AG10803 (cell line): ENCODE measurements at places on chromosomes 16 and 17.

DNA sequence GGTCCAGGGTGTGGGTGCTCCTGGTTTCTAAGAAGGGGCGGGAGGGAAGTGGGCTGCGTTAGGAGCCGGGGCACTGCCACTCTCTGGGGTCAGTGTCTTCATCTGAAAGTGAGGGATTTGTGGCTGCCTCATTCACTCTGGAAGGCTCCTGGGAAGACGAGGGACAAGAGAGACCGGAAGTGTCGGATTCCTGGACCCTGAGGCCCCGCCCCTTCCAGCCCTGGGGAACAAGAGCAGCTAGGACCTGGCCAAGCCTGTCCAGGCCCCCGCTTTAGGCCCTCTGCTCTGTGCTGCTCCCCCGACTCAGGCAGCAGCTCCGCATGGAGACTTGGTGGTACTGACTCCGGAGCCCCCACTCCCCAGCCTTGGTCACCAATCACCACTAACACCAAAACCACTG lies 6.5 kb downstream of the LGALS3BP start:
- no peak for DNase-seq

DNA sequence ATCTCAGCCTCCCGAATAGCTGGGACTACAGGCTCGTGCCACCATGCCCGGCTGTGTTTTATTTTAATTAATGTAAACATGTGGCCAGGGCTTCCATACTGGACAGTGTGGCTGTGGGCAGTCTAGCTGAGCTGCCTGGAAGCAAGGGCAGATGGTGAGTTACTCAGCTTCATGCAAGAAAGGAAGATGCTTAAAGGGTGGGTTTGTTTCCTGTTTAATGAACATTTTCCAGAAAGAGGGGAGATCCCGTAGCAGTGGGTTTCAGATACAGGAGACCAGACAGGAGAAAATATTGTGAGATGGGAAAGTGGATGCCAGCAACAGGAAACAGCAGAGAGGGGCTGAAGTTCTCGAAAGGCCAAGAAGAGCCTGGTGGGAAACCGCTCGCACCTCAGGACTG lies 7.3 kb downstream of the MAPK8IP3 start:
- DNase-seq: no peak

GRCh38 chr17:43125967-43126910 lies 1.1 kb upstream of the BRCA1 start:
- no peak for DNase-seq

GRCh38 chr17:49523706-49524472 lies 28.8 kb downstream of the NGFR start:
- no peak for DNase-seq

- no peak for DNase-seq
These were observed 39.6 kb downstream of the CYLD start for GRCh38 chr16:50781518-50781917.

DNA sequence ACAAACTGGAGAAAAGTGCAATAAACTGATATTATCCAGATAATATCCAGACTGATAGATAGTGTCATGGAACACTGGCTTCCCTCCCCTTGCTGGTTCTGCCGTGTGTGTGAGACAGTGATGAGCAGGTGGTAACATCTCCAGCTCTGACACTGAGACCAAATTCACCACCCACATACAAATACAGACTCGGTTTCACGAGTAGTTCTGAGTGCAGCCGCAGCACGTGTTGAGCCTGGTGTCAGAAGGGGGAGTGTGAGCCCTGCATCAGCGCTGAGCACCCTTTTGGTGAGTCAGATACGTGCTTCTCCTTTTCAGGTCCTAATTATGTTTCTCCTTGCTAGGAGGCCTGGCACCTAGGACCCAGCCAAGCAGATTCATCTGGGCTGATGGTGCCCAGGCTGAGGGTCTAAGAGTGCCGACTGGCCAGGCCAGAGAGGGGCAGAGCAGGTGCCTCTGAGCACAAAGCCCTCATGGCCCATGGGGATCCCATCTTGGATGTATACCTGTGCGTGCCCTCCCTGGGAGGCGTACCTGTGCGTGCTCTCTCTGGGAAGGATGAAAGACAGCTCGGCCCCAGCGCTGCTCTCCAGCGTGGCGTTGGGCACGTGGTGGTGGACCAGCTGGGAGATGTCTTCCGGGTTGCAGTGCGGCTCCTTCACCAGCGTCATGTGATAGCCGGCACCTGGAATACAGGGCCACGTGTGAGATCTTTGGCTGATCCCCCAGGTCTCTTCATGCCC lies 27.3 kb upstream of the RNPS1 start:
- DNase-seq: no peak

DNA sequence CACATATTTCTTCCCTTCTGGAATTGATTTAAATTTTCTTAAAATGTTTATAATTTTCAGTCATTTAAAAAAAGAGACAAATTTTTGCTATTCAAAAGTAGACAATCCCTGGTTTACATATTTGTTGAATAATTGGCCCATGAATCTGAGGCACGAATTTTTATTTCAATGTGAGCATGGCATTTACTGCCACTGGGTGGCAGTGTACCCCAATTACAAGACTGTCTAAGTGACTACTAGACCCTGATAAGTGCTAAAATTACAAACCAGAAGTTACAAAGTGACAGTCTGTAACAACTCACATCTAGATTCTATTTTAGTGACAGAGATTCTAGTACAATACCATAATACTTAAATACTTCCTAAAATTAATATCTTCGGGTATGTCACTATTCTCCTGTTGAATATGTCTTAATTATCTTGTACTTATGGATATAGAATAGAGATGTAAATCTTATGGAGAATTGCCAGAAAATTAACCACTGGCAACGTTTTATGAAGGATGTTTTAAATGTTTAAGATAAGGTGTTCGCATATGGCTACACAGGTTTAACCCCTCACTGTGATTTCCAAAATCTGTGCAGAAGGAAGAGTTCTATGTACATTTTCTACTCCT lies 235.8 kb downstream of the MAP2K4 start:
- DNase-seq: peak; percentile 65

- DNase-seq: no peak
These were observed 304.8 kb downstream of the RBFOX1 start for GRCh38 chr16:7637446-7637845.

GRCh38 chr17:77330602-77331081 lies 189.9 kb downstream of the SEC14L1 start:
- no peak for DNase-seq

GRCh38 chr16:3089717-3090592 lies 9.1 kb downstream of the ZSCAN10 start:
- DNase-seq: no peak

GRCh38 chr17:75168998-75169397 lies 13.8 kb downstream of the SUMO2 start:
- no peak for DNase-seq

DNA sequence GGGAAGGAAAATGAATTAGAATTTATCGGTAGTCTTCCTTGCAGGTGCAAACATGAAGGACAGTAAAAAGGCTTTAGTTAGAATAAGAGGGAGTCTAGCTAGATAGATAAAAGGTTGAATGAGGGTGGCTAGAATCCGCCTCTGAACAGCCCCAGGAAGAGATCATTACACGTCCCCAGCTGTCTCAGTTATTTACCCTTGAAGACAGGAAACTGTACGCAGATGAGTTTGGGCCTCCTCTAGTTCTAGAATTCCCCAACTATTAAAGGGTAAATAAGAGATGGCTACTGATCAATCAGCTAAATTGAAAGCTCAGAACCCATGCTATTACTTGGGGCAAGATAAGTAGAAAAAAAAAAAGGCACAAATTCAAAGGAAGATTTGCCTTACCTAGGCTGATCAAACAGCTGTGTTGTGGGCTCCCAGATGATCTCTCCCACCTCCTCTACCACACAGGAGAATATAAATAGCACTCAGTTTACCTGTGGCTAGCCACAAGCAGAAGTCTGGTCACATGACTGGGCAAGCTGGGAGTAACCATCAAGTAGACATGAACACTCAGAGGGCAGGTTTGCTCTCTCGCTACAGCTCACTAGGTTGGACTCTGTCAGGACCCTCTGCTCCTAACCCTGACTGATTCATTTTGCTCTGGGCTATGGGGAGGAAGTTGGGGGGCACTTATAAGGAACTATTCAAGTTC lies 17.0 kb downstream of the FAM117A start:
- no peak for DNase-seq

DNA sequence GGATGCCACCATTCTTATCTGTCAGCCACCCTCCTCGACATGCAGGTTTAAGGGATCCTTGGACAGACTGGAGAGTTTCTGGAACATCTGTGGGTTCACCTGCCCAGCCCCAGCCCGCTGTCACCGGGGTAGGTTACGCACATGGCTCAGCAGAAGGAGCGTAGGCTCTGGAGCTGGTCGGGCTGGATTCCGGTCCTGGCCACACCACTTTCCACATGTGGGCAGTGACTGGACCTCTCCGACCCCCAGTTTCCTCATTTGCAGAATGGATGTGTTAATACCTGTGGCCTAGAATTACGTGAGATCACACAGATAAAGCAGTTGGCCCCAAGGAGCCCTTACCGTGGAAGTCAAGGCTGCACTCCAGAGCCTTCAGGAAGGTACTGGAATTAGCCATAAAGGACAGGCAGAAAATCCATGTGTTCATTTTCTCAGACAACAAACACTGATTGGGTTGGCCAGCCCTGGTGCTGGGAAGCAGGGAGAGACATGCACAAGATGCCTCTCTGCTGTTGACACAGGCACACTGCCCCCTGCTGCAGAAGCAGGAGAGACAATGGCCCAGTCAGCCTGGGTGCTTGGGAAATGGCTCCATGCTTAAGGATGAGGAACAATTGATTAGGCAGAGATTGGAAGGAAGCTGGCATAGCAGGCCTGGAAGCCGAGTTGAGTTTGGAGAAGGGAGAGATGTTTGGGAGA lies 58.8 kb downstream of the SF3B3 start:
- no peak for DNase-seq

- peak; percentile 32 for DNase-seq
These were observed 26.6 kb upstream of the KCNG4 start for GRCh38 chr16:84266451-84266850.

DNA sequence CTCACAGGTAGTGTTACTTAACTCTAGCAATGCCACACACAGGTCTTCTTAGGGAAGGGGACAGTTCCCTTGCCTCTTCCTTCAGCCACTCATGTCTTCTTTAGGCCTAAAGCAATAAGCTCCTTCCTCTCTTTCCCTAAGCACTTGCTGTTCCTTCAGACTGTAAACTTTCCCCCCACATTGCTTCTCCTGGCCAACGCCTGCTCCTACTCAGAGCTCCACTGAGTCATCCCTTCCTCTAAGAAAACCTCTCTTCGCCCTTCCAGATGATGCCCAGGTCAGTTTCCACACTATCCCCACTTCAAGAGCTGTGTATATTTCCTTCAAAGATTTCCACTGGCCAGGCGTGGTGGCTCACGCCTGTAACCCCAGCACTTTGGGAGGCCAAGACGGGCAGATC lies 12.5 kb upstream of the EPOP start:
- peak; percentile 19 for DNase-seq

DNA sequence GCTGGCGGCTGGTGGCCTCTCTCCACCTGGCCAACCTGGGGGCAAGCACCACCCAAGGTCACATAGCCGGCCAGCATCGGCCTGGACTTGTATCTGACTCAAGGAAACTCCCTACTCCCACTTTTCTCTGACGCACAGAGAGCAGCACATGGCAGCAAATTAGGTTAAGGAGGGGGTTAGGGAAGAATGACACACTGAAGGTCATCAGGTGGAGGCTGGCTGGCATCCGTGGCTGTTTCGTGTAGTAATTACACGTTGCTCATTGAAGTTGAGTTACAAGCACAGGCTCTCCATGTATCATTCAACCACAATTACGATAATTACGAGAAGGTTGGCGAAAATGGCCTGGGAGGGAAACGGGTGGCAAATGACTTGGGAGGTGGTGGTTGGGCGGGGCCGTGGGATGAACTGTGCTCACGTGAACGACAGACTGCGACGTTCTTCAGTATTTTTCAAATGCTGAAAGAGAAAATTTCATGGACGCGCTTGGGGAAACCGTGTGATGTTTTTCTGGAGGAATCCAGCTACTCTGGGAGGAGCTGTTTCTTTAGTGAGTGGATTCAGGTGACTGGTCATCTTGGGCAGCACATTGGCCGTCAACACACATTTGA lies 4.0 kb upstream of the METRNL start:
- DNase-seq: no peak

DNA sequence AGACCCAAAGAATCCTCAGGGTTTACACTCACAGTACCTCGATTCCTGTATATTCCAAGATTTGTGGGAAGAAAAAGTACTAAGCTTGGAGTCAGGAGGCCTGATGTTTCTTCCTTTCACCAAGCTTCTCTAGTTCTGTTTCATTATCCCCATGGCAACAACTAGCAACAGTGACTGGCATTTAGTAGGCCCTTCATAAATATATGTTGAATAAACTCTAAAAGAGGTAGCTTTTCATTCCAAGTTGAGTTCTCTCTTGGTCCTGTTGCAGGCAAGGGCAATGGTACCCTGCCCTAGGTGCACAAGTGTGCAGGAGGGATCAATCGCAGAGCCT lies 527 bp upstream of the UBE2Z start:
- DNase-seq: peak; percentile 67

GRCh38 chr17:75096082-75096625 lies 8.4 kb downstream of the SLC16A5 start:
- DNase-seq: peak; percentile 72

DNA sequence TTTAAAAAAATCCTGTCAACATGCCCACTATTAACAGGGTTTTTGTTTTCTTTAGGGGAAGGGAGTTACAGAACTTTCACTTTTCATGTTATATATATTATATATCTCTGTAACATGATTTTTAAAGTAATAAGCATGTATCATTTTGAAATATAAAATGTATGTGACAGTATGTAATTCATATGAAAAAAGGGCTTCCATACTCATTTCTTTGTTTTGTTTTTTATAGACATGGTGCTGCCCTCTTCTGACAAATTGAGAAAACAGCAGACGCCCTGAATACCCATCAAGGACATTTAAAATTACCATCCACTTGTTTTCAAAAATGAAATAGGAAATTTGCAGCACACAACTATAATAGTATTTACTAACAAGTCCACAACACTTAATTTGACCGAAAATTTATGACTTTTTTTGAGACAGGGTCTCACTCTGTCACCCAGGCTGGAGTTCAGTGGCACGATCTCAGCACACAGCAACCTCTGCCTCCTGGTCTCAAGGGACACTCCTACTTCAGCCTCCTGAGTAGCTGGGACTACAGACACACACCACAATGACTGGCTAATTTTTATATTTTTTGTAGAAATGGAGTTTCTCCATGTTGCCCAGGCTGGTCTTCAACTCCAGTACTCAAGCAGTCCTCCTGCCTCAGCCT lies 30.4 kb downstream of the CFDP1 start:
- peak; percentile 49 for DNase-seq

GRCh38 chr16:47008612-47009011 lies 35.1 kb upstream of the DNAJA2 start:
- DNase-seq: no peak

GRCh38 chr17:33560165-33560564 lies 267.1 kb upstream of the ASIC2 start:
- peak; percentile 61 for DNase-seq
